ENCODE measurements at places on chromosomes 2 and 18.

GRCh38 chr2:96129528-96130120, 8.7 kb downstream of the ASTL start:
- DNase-seq: no peak

GRCh38 chr2:136114382-136114781, 3.6 kb downstream of the CXCR4 start:
- no peak for DNase-seq

GRCh38 chr18:41828137-41828536, 126.9 kb upstream of the PIK3C3 start:
- no peak for DNase-seq

- no peak for DNase-seq
Observed at GRCh38 chr2:209298601-209299000, 125.2 kb upstream of the MAP2 start.

Data from activated T-helper 1 cell treated with Interleukin-2 at 50 U/mL for 16 hours (primary cell).